ENCODE measurements at places on chromosomes 3 and 15. TPM values are rescaled to one million over a fixed set of nuclear protein-coding genes. Genes with fewer than 3 reads are reported as not detected.

KIF23 gene
- total RNA-seq = 103 TPM

SLC9C1 gene
- total RNA-seq = not detected

SLC22A14 gene
- total RNA-seq = not detected

CNTN6 gene
- not detected for total RNA-seq

GP5 gene
- total RNA-seq = 0.02 TPM

- no peak for DNase-seq
Observed at GRCh38 chr3:191682961-191683360, 222.0 kb downstream of the PYDC2 start.

DNA sequence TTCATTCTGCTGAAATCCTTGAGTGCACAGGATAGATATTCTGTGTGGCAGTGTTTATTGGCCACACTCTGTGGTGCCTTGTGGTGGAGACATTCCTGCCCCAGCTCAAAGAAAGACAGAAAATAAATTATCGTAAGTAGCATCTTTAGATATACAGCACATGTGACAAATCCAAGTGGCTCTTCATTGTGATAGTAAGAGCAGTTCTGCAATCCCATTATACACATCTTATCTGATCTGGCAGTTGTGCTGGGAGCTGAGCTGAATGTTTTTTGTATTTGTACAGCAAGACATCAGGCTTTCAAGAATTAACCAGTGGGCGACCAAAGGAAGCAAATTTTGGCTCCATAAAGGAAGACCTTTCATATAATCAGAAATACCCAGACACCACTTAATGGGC lies 235.3 kb upstream of the MRPL3 start:
- DNase-seq = no peak

- DNase-seq = no peak
Observed at GRCh38 chr3:72844436-72844993, 3.7 kb downstream of the SHQ1 start.

GRCh38 chr3:165503346-165503745 lies 307.2 kb upstream of the SLITRK3 start:
- no peak for DNase-seq

GRCh38 chr3:45021524-45022297 lies 4.4 kb upstream of the CLEC3B start:
- no peak for DNase-seq

DNA sequence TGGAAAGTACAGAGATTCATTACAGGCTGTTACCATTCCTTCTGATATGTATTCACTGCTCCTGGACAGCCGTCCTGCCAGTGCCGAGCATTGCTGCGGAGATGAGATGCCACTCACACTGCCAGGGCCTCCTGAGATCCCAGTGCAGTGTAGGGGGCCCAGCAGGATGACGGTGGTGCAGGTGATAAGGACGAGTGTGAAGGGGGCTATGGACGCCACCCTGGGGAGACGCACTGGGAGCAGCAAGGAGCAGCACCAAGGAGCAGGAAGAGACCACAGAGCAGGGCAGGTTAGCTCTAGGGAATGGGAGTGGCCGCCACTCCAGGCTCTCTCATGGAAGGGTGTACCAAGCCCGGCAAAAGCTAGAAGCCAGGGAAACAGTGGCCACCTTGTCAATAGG lies 4.0 kb upstream of the KLF15 start:
- no peak for DNase-seq

- DNase-seq = no peak
Observed at GRCh38 chr3:34263101-34263621, 464.7 kb downstream of the PDCD6IP start.

GRCh38 chr15:59953392-59953883 lies 50.7 kb upstream of the FOXB1 start:
- no peak for DNase-seq

DNA sequence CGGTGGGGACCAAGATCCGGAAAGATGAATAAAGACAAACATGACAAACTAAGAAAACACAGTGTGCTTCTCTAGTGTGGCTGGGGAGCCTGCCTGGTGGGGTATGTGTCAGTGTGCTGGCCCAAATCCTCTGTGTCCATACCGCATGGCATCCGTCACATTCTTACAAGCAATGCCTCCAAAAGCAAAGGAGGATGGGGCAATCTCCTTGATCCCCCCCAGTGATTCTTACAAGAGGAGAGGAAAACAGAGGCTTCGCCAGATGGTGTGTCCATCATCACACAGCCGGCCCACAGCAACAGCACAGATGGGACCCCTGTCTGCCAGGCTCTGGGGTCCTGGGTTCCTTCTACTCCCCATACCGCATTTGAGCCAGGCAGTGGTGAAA lies 558 bp upstream of the IL17RC start:
- no peak for DNase-seq

GRCh38 chr3:100001083-100001482 lies 113.2 kb downstream of the FILIP1L start:
- no peak for DNase-seq

Data from A172 (cell line).